ENCODE measurements at places on chromosomes 3 and 15.

DNA sequence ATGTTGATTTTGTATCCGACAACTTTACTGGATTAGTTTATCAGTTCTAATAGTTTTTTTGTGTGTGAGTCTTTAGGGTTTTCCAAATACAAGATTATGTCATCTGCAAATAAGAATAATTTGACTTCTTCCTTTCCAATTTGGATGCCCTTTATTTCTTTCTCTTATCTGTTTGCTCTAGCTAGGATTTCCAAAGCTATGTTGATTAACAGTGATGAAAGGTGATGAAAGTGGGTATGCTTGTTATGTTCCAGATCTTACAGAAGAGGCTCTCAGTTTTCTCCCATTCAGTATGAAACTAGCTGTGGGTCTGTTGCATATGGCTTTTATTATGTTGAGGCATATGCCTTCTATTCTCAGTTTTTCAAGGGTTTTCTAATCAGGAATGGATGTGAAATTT, 56.4 kb upstream of the CHRNB4 start:
- DNase-seq = no peak

- DNase-seq = no peak
Observed at GRCh38 chr15:55740981-55741832, 1.7 kb downstream of the PRTG start.

GRCh38 chr3:34361921-34362320, 563.5 kb downstream of the PDCD6IP start:
- no peak for DNase-seq

- no peak for DNase-seq
Observed at GRCh38 chr15:76337059-76337695, 604 bp downstream of the ISL2 start.

DNA sequence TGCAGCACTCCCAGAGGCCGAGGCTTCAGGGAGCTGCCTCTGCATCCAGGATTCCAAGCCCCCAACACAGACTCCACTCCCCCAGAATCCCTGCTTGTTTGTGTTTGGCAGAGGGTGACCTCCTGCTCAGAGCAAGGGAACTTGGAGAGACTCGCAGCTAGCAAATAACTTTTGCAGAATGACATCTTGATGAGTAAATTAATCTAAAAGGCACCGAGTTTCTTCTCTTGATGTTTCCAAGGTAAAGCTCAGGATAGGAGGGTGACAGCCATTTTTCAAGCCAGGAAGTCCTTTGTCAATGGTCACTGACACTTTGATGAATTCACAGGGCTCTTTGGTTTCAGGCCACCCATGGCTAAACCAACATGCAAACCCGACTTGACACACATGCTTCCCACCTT, 523.0 kb downstream of the NTRK3 start:
- no peak for DNase-seq

GRCh38 chr15:56528136-56528535, 63.2 kb upstream of the MNS1 start:
- DNase-seq = no peak

GRCh38 chr3:131393051-131393450, 11.5 kb downstream of the NUDT16 start:
- DNase-seq = no peak

DNA sequence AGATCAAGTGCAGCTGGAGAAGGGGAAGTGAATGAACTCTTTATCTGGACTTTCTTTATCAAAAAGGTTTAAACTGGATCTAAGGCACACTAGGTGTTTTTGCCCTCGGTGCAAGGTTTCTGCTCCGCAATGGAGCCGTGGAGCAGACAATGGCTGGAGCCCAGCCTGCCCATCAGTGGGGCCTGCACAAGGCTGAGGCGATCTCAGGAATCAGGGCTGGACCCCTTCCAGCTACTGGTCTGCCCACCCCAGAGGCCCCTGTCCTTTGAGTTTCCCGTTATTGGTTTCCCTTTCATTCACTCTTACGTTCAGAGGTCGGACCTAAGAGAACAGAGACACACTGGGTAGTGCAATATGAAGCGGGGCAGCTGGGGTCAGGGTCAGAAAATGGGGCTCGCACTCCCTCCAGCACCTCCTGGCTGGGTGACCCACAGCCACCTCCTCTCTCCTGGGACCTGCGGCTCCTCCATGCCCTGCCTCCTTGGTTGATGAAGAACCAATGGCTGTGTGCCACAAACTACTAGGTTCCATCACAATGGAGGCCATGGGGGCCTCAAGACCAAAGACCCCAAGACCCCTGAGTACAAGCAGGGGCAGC, 164.6 kb downstream of the CHSY1 start:
- no peak for DNase-seq

DNA sequence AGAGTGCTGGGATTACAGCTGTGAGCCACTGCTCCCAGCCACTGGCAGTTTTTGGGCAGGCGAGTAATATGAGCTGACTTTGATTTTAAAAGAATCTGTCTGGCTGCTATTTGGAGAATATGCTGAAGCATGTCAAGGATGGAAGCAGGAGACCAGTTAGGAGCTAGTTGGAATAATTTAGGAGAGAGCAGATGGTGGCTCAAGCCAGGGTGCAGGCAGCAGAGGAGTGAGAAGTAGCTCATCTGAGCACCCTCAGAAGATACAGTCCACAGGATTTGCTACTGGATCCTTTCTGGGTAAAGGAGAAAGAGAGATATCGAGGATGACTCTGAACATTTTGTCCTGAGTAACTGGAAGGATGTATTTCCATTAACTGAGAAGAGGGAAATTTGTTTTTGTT, 30.4 kb upstream of the BDH1 start:
- no peak for DNase-seq

DNA sequence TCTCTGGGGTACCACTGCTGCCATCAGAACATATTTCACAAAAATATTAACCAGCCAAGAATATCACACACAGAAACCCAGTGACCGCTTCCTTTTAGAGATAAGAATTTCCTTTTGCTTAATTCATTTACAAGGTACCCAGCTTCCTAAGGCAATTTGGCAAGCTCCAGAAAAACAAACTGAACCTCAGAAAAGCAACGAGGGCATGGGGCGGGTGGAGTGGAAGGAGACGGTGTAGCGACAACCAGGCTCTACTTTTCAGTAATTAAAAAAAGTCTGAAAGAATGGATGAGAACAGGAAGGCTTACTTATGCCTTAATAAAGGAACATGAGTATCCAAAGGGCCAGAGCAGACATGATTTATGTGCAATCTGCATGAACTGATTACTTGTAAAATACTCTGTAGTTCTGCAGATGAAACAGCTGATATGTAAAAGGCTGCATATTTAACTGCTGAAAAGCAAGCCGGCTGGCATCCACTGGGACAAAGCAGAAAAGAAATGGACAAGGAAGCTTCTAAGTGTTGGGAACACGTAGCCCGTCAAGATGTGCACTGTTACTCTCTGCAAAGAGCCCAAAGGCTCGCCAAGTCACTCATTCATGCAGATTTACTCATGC, 18.6 kb downstream of the RFTN1 start:
- no peak for DNase-seq

GRCh38 chr3:148951599-148952361, 39.6 kb upstream of the GYG1 start:
- DNase-seq = no peak

- no peak for DNase-seq
Observed at GRCh38 chr3:66483006-66483405, 17.8 kb downstream of the LRIG1 start.

DNA sequence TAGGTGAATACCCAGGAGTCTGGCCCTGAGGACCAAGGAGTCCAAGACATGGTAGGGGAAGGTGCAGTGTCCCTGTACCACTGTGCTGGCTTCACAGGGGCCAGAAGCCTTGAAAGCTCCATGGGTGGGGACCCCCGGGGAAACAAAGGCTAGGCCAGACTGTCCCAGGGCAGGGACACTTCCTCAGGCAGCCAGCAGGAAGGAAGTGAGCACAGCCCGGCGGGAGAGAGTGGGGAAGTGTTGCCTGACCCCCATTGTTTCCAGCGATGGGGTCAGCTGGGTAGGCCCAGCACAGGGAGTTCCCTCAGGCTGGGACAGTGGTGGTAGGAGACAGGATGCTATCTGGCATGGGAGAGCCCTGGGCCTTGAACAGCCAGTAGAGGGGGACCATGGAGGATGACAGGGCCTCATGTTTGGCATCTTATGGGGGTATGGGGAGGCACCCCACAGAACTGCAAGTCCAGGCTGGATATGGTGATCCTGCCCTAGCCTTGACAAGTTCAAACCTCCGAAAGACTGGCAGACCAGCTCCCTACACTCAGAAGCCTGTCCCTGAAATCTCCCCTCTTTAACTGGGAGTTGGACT, 1.2 kb upstream of the HYAL2 start:
- no peak for DNase-seq

DNA sequence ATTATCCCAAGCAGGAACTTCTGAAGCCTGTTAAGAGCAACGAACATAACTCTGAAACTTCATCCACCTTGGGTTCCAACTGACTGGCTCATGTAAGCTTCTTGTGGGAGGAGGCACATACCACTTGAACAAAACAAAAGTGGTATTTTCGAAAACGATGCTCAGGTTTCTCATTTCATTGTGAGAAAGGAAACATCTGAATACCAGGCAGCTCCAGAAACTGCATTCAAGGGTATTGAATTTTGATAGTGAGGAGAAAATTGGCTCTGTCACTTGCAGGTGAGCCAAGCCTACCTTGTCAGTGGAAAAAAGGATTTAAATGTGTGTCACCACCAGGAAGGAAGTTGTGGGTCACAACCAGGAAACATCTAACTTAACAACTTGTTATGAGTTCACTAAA, 218.1 kb upstream of the SATB1 start:
- no peak for DNase-seq

- DNase-seq = no peak
Observed at GRCh38 chr15:80536716-80537115, 132.5 kb downstream of the ARNT2 start.

DNA sequence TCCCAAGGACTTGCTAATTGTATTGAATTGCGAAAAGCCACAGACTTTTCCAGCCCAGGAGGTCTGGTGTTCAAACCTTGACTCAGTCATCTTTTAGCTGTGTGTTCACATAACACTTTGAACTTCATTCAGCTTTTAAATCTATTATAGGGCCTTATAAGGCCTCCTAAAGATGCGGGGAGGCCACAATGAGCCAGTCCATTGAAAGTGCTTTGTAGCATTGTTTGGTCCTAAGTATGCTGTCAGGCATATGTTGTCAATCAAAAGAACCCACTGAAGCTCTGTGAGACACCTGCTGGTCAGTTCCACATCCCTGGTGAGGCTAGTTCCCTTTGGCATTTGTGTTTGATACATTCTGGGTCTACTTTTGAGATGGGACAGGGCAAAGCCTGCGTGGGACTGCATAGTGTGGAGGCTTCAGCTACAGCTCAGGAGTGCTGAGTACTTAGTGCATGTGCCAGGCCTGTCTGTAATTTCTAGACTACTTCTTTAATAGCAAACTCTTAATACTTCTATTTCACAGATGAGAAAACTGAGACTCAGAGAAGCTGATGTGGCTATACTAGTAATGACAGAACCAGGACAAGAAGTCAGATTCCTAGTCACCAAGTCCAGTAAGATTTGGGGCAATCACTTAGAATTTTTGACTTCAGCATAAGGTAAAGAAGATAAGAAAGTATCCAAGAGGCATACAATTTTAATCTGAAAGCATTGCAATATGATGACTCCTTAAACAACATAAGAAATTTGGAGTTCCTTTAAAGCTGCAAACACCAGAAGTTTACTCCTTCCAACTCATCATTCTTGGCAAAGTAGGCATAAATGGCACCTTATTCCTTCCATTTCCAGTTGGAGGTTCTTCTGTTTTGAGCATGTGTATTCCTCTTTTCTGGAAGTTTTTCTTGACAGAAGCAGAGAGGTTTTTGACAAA, 213.0 kb downstream of the PDCD6IP start:
- no peak for DNase-seq

GRCh38 chr3:17166369-17166768, 281.6 kb downstream of the PLCL2 start:
- DNase-seq = no peak

Measured in epithelial cell of proximal tubule (primary cell).